ENCODE measurements at places on chromosomes 2 and 18.

DNA sequence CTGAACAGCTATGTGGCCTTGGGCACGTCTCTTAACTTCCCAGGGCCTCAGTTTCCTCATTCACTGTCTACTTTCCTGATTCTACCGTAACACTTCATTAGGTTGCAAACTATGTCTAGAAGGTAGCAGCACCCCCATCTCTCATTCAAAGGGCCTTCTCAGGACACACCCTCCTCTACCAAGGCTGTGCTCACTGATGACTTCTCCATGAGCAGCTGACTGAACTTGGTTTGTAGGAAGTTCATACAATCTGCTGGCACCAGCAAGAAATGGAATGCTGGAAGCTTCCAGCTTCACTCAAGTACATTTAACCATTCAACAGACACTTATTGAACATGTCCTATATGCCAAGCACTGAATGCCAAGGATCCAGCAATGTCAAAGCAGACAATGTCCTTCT, 250.8 kb upstream of the CTAGE1 start:
- DNase-seq = no peak

DNA sequence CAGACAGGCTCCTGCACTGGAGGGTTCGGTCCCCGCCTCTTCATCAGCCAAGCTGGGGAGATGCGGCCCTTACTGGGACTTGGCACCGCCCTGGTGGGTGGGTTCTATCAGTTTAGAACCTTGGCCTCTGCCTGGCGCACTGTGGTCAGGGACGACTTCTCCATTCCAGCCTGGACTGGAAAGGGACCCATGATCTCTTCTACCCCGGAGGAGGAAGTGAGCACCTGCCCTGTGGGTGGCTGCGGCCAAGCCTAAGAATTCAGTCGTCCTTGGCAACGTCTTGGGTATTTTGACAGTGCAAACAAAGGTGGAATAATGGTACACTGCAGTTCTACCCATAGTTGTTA, 106.9 kb upstream of the CD302 start:
- DNase-seq = no peak

GRCh38 chr2:160590664-160591063, 97.1 kb upstream of the RBMS1 start:
- DNase-seq = no peak

DNA sequence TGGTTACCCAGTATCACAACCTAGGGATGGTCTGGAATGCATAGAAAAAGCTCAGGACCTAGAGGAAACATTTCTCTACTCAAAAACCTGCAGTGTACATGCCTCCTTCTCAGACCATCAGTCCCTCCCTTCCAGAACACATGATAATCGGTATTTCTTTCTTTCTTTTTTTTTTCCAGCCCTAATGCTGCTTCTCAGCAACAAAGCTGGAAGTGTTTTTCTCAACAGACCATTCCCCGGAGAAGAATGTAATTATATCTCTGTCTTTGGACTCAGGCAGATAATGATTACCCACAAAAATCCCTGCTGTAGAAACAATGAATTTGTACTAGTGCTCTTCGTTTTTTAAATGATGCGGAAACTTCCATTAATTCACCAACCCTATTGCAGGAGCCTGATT, 44.1 kb upstream of the NDUFV2 start:
- no peak for DNase-seq

DNA sequence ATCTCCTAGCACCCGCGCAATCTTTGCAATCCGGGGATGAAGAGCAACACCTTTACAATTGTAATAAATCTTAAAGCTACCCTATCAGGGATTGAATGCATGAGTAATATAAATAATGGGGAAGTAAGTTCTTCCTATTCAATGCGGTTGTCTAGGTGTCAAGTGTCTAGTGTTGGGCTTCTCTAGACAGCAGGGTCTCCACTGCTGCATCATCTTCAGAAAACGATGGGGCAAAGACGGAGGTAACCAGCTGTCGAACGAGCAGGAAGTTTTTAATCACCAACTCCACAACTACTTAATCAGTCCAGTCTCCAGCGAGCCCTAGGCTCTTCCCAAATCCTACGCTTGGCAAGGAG, 573 bp downstream of the STAM2 start:
- DNase-seq = peak; percentile 6

GRCh38 chr2:48199070-48199469, 292.8 kb upstream of the FBXO11 start:
- no peak for DNase-seq

DNA sequence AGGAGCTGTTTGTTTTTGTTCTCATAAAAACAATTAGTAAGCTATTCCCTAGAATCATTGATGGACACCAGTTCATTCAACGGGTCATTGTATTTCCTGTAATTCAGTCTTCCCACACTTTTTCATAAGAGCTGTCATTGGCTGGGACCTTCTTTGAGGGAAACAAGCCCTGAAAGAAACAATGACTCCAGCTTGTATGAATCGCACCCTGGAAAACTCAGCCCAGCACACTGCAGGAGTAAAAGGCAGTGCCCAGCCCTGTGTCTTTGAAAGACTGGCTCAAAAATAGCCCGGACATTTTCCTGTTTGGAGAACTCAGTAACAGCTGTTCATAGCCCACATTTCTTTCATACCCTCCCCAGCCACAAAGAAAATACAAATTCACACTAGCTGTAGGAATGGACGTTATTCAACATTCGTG, 81.5 kb downstream of the NCKAP5 start:
- DNase-seq = no peak

DNA sequence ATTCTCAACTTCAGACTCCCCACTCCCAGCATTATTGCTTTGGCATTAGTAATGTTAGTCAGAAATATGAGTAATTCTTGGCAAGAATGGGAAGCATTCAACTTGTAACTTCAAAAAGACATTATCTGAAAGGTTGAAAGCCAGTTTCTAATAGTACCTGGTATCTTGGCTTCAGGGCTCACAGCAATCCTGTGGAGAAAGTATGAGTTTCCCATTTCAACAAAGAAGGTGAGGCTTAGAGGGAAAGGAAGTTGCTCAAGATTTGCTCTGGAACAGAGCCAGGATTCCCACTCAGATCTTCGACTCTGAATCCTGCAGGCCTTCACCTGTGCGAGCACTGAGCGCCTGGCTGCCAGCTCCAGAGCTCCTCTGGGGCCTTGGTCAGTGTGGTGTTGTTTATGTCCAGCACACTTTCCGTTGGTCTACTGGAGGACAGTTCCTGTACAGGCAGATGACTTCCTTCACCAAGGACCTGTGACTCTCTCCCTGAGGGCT, 136.1 kb downstream of the MCFD2 start:
- no peak for DNase-seq
